CD4-positive, alpha-beta T cell treated with Interleukin-17A for 1 hour (primary cell): ENCODE measurements at places on chromosomes 13 and 19.

DNA sequence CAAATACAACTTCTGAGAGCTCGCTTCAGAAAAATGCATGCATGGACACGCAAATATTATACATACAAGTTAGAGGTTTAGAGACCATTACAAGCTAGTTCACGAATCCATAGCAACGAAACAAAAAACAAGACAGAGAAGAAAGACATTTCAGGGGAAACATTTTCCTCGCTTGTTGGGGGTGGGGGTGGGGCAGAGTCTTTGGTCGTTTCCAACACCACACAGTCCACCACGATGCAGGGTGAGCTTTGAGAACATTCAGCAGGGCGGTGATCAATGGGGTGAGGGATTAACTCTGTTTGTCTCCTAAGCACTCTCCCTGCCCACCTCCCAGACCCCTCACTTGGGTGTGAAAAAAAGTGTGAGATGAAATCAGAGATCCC is 651 bp downstream of the OXGR1 start:
- no peak for DNase-seq

DNA sequence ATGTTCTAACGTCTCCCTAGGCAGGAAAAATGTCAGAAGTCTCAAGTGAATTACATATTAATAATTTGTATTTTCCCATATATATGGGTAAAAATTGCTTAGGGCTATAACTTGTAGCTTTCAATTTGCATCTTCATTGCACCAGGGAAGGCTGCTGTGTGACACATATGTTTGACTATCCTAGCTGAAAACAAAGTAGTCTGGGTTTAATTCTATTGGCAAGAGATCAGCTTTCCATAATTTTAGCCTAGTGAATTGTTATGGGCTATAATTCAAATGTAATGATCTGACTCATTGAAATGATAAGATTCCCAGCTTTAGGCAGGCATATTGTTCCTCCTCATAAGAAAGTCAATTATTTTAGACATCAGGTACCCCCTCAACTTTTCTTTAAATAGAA is 553.1 kb downstream of the DCT start:
- no peak for DNase-seq

GRCh38 chr13:45222516-45222915 is 21.7 kb upstream of the KCTD4 start:
- DNase-seq, result no peak

DNA sequence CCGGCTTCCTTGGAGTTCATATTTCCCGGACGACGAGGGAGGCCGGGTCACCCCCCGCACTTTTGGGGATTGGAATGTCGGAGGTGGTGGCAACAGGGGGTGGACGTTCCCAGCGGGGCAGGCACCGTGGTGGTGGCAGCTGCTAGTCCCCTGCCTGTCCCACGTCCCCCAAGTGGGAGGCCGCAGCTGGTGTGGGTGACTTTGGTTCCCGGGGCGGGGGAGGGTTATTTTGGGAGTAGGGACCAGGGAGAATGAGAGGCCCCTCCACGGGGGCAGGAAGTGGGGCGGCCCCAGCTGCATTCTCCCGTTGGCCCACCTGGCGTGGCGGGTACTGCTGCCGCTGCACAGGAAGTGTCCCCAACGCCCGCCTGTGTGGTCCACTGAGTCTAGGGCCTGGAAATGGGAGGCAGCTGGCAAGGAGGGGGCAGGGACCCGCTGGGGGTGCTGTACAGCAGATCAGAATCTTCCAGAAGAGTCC is 11.1 kb upstream of the PLIN3 start:
- no peak for DNase-seq

GRCh38 chr19:2044709-2045500 is 6.1 kb downstream of the MKNK2 start:
- DNase-seq, result no peak

DNA sequence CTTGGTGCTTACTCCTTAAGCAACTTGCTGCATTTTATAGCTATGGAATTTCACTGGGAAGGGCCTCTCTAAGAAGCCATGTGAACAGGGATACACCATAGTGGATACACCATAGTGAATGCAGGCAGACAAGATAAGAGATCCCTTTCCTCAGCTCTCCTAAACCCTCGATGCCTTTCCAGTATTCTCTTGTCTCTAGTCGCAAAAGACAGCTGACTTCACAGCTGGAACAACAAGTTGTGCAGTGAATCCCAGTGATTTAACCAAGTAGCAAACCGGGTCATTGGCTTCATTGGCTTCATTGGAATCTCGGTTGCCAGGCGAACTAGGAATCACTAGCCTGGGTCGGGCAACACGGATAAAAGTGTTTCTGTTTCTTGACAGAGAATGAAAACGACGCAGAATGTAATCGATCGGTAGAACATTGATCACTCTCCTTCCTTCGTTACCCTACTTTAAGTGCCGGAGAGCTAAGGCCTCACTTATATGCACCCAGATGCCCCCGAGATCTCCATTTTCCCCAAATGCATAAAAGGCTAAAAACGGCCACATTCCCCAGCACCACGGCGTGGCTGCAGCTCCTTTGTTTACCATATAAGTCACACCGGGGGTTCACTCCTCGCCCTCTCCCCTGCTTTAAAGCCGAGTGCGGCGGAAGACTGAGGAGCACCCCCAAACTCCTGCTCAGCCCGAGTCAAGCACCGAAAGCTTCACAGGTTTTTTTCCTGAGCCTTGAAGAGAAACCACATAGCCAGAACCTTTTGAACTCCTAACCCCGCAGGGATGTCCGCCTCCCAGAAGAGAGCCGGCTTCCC is 674 bp downstream of the TRPC4 start:
- no peak for DNase-seq

GRCh38 chr13:42807241-42807640 is 25.9 kb downstream of the FAM216B start:
- no peak for DNase-seq

DNA sequence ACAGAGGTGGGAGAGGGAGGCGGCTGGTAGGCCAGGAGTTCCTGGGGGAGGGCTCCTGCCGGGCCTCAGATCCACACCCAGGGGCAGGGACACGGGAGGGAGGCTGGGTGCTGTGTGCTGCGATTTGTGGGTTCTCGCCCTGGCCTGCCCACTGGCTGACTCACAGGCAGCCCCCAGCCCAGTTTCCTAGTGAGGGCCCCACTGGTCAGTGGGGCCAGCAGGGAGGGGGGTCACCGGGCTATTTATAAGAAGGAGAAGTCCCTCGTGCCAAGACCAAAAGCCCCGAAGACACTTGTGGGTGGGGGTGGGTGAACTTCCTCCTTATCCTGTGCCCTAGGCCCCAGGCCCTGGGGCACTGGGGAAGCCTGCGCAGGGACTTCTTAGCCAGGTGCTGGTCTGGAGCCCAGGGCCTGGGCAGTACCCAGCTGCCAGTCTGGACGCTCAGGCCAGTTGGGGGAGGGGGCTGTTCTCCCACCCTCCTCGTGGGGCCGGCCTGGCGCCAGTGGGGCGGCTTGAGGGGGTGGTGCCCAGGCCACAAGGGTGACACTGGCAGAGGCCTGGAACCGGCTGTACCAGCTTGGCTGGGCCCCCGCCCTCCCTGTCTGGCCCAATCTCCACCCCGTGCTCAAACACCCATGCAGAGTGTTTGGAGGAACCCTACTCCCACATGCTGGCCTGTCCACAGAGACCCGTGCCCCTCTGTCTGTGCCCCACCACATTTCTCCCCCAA is 5.0 kb upstream of the JUNB start:
- peak; percentile 52 for DNase-seq

DNA sequence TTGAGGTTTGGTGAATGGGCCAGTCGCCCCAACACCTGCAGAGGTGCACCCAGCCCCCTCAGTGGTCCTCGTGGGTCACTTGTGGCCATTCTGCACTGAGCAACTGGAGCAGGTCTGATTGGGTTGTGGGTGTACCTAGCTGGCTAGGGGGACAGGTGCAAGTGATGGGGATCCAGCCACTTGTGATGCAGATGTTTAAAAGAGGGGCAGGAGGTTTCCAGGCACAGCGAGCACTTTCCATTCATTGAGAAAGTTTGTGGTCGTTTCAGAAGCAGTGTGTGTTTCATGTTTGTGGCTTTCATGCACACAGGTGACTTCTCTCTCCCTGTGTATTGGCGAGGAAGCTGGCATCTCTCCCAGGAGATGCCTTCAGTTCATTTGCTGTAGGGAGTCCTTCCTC is 34.7 kb downstream of the TSSK6 start:
- DNase-seq, result no peak

DNA sequence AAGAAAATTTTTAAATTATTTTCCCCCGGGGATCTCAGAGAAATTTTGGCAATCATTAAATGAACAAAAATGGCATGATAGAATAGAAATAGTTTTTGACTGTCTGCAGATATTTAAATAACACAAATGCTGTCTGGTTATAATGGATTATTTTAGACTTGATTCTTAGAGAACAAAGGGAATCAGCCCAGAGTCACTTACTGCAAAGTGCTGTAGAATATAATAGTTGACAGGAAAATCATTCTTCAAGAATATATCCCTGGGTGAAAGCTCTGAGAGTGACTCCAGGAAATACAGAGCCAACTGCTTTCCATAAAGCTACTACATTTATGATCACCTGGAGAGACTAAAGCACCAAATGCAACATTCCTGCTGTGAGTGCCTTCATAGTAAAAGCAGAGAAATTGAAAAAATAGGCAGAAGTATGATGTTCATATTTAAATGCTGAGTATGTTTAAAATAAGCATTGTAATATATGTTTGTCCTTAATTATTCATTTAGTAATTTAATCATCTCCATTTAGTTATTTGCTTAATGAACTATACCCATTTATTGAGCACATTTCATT is 1765.8 kb downstream of the SLITRK1 start:
- DNase-seq, result no peak

DNA sequence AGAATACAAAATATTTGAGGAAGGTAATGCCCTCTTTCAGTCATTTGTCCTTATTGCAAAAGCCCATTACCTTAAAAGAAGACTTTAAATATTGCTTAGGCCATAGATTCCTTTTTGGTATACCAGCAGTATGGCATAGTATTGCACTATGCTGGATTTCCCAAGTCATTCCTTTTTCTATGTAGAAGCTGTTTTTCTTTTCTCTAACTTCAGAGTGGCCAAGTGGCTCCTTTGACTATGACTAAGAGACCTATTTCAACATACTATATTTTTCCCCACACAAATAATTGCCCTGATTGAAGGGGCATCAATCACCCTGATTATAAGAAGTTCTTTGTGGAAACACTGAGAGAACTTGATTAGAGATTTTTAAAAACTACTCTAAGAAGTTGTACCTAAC is 68.6 kb downstream of the UFM1 start:
- DNase-seq, result no peak

- DNase-seq, result no peak
These were observed 10.1 kb downstream of the TTYH1 start for GRCh38 chr19:54425382-54425723.

DNA sequence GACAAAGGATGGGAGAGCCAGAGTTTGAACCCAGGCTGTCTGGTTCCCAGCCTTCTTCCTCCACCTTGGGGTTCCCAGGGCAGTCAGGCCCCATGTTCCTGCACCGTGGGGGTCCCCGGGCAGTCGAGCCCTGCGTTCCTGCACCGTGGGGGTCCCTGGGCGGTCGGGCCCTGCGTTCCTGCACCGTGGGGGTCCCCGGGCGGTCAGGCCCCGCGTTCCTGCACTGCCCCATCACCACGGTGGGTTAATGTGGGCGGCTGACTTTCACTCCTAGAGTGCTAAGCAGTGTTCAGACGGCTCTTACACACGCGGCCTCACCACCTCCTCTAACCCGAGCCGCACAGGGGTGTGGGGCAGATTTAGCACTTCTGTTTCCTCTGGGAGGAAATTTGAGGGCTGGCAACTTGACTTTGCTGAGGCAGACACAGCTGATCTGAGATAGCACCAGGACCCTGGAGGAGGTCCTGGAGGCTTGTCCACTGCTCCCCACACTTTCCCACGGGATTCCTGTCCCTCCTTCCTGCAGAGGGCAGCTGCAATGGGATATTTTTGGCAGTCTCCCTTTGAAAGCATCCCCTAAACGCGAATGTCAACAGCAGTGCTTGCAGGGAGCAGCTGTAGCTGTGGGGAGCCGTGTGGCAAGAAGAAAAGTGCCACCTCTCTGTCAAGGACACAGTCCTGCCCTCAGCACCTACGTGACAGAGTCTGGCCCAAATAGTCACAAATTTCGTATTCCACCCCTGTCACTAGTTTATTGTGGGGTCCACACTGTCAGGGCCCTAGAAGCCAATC is 239.4 kb downstream of the TEX29 start:
- no peak for DNase-seq

- no peak for DNase-seq
These were observed 355.8 kb downstream of the MYO16 start for GRCh38 chr13:108985166-108985565.

DNA sequence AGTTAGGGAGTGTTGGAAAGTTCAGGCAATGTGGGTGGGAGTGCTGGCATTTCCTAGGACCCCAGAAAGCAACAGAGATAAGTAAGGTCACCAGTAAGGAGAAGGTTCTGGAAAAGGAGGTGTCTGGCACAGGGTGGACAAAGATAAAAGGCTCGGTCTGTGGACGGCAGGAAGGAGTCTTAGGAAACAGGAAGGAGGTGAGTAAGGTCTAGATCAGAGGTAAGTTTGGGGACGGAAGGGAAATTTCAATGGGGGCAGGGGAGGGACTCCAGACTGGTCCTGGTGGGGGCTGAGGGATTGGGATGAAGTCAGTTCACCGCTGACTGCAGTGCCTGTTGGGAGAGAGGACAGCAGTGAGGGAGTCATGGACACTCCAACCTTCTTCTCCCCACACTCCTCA is 7.8 kb upstream of the OPA3 start:
- no peak for DNase-seq

DNA sequence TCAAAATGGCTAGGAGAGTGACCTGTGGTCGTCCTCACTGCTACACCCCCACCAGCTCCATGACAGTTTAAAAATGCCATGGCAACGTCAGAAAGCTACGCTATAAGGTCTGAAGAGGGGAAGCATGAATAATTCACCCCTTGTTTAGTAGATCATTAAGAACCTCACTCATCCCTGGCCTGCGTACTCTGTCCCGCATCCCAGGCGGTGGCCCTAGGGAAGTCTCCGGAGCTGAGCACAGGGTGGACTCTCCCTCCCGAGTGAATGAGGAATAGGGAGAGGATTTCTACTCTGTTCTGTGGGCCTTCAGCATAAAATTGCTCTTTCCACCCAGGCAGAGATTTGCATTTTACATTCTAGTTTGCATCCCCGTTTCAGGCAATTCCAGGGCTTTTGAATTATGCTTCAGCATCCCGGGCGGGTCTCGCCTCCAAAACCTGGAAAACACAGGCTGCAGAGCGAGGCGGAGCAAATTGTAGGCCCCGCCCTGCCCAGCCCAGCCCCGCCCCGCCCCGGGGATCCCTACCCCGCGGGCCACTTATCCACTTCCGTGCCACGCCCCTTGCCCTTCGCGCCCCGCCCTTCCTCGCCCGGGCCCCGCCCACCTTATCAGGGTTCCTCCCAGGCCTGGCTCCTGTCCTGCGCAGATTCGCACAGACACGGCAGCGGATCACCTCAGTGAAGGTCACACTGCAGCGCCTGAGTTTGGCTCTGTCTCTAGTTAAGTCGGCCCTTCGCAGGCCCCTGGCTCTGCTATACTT is 7.5 kb upstream of the ZNF525 start:
- no peak for DNase-seq

DNA sequence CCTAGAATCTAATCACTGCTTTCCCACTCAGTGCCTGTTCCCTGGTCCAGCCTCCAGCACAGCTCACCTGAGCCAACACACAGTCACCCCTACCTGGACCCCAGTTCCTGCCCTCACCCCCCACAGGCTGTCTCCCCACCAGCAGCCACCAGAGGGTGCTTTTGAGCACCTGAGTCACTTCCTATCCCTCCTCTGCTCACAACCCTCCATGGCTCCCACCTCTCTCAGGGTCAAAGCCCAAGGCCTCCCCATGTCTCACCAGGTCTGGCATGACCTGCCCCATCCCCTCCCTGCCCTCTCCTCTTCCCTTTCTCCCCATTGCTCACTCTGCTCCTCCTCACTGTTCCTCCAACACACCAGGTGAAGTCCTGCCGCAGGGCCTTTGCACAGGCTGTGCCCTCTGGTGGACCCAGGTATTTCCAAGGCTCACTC is 7.1 kb upstream of the DPP9 start:
- DNase-seq, result peak; percentile 70
